ENCODE measurements at places on chromosomes 12 and 14. TPM values are rescaled to one million over a fixed set of nuclear protein-coding genes. Genes with fewer than 3 reads are reported as not detected.

- DNase-seq, result no peak
Measured at GRCh38 chr12:117685110-117685926, 283.5 kb downstream of the KSR2 start.

GRCh38 chr12:3950714-3951320, 77.6 kb upstream of the PARP11 start:
- no peak for DNase-seq

DNA sequence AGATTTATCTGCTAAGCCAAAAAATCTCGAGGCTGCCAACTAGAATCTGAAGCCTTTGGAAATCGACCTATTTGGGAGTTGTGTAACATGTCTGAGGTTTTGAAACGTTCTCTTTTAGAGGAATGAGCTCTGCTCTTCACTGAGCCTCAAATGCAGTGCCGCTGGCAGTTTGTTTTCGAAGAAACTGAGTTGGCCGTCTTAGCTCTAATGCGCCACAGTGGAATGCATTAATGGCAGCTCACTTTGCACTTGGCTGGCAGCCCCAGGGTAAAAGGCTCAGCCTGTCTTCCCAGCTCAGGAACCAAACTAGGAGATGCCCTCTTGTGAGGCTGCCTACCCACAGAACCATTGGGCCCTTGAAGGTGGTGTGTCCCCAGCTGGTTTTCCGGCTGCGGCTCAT, 53.8 kb downstream of the SFSWAP start:
- DNase-seq, result no peak

DNA sequence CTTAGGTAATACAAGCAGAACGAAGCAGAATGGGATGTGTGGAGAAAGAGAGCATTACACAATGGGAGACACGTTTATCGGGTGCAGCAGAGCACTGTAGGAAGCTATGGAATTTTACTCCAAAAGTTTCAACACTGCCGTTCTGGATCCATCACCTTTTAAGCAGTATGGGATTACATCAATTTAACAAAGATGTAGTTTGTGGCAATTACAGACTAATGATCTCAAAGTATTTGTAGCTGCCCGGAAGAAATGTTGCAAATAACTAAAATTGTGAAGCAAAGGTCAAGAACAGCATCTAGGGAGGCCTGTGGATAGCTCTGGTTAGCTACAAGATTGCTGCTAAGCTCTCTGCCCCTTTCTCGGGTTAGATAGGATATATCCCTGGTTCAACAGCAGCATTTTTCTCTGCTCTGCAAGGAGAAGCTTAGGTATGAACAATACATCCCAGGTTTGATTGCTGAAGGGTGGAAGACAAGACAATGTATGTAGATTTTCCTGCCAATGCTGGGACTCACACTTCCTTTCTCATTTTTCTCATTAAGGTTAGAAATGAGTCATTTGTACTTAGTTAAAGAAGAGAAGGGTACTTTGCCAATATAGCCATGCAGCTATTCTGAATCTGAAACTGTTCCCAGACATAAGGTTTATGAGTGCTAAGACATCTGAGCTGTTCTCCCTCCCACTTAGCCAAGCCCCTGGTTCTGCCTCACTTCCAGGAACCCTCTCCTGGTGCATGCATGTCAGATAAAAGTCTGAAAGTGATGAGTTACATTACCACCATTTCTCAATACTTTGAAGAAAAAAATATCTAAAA, 75.0 kb upstream of the HIF1A start:
- no peak for DNase-seq

The IL26 gene
- total RNA-seq, result not detected

- DNase-seq, result no peak
Measured at GRCh38 chr14:26595926-26596542, 1.8 kb downstream of the NOVA1 start.

The CPM gene
- 5.0 TPM for total RNA-seq

The TSPAN11 gene
- total RNA-seq, result 0.74 TPM

DNA sequence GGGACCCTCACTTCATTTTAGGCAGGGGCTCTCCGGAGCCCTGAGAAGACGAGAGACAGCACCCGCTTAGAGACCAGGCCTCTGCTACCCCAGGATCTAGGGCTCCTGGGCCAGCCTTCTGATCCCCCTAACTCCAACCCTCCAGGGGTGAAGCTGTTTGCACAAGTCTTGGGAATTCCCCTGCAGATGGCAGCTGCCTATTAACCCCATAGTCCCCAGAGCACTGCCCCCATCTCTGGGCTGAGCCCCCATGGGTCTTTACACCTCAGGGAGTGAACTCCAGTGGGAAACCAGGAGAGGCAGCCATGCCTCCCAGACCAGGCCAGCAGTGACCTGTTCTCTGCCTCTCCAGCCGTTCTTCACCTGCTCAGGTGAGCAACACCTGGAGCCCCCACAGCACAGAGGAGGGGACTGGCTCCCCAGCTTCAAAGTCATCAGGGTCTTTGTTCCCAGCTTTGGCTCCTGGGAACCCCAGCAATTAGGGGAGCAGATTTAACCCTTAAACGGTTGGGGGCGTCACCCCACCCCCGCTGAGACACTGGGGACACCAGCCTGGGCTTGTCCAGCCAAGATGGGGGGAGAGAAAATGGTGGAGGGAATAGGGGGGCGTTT, 2.3 kb downstream of the WNT10B start:
- DNase-seq, result no peak

DNA sequence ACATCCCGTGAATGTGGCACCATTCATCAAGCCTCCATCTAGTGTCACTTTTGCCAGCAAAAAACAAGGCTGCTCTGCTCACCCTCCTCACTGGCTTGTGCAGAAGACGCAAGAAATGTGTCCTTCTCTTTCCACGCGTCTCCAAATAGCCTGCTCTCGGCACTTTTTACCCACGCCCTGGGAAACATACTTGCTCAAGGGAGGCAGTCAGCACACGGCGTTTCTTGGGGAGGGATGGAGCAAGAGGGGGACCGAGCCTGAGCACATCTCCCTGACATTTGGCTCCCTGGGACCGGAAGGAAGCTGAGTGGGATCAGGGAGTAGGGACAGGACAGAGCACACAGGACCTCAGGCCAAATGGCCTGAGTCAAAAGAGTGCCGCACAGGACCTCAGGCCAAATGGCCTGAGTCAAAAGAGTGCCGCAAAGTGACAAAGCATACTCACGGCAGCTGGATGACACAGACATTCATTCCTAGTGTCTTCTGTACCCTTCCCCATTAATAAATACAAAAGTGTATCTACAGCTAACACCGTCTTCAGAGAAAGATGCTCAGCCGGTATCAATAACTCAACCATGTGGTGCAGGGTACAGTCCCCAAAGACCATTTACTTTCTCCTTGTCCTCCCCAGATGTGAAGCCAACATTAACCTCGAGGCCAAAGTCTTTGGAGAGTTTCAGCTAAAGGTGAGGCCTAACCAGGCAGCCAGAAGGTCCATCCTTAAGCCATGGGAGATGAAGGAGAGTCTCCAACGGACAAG, 7.1 kb downstream of the BCL11B start:
- no peak for DNase-seq

GRCh38 chr14:72975770-72976169, 49.5 kb downstream of the DCAF4 start:
- no peak for DNase-seq

The SP7 gene
- total RNA-seq, result not detected

DNA sequence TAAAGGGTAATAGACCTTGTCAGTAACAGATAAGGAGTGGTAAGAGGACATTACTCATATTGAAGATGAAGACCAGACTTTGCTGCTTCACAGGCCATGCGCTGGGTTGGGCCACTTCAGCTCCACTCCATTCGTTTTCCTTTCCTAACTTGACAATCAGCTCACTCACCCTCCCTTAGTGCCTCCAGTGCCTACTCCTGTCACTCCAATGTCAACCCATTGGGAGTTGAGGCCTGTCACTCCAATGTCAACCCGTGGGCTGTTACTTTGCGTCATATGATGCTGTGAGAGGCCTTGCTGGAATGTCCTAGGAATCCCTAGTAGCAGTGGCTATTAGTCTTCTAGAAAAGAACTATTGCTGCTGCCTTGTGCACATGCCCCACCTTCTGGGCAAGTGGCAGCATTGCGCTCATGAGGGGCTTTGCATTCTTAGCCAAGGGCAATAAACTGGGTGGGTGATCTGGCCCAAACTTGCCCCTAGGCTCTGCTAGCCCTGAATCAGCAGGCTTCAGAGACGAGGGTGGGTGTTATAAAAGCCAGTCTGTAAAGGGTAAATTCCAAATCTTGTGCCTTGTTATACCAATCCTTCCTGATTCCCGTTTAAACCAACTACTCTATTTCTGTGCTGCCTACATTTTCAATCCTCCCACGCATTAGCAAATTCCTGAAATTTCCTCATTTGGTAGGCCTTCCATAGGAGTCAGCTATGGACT, 36.1 kb downstream of the BAZ2A start:
- DNase-seq, result no peak

The CYP46A1 gene
- total RNA-seq, result 4.9 TPM

- no peak for DNase-seq
Measured at GRCh38 chr14:100862277-100862676, 36.4 kb downstream of the MEG3 start.

The CISTR gene
- 2.9 TPM for total RNA-seq

The CAPZA3 gene
- not detected for total RNA-seq

Measured in heart right ventricle (tissue), 16 donors.